ENCODE measurements at places on chromosomes 6 and 20. TPM values are rescaled to one million over a fixed set of nuclear protein-coding genes. Genes with fewer than 3 reads are reported as not detected.
A peak's percentile ranks its signal among the peaks of the same experiment; 100 is the strongest.

DNA sequence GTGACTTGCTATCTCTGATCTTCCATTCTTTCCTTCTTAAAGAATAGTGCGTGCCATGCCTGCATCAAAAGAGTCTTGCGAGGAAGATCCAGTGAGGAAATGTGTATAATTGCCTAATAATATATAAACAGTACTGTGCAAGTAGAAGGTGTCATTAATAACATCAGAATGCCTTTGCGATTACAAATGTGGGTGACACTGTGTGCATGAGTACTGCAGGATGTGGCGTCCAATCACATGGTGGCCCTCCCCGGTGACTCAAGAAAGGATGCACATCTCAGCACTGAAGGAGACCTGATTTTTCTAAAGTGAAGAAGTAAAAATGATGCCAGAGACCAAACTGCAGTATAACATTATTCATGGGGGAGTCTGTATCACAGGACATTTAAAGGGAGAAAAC lies 107.5 kb upstream of the EDN1 start:
- peak; percentile 62 for DNase-seq
- no peaks in the 10 kb centered on the region for H3K27me3 ChIP-seq
- no peak overlapping the region for H3K4me3 ChIP-seq
- H3K36me3 ChIP-seq, result no peaks in the 10 kb centered on the region

GRCh38 chr6:83514866-83515466 lies 2.6 kb downstream of the PRSS35 start:
- DNase-seq, result peak; percentile 51
- H3K4me3 ChIP-seq, result no peak overlapping the region
- no peaks in the 10 kb centered on the region for H3K4me1 ChIP-seq
- H3K27ac ChIP-seq, result no peak overlapping the region
- no peaks in the 10 kb centered on the region for H3K27me3 ChIP-seq
- H3K36me3 ChIP-seq, result no peaks in the 10 kb centered on the region

- H3K4me1 ChIP-seq, result no peaks in the 10 kb centered on the region
- no peak for DNase-seq
- no peak overlapping the region for H3K4me3 ChIP-seq
- H3K27me3 ChIP-seq, result no peaks in the 10 kb centered on the region
Observed at GRCh38 chr6:128240024-128240428, 280.4 kb downstream of the PTPRK start.

DNA sequence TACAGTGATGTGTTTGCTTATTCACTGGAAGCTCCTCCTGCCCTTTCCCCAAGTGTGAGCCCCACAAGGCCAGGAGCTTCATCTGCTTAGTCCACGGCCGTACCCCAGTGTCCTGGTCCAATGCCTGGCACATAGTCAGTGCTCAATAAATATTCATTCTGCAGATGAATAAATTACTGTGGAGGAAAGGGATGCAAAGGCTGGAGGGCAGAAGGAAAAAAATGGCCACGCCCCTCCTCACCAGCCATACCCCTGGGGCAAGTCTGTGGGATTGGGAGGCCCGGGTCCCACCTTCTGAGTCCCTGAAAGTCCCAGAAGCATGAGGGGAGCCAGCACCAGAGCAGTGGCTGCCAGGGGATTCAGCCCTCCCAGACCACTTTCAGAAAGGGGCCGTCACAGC lies 65.5 kb downstream of the GRM4 start:
- H3K4me3 ChIP-seq, result no peak overlapping the region
- H3K4me1 ChIP-seq, result no peaks in the 10 kb centered on the region
- no peak for DNase-seq

BPIFB2 gene
- not detected for polyA plus RNA-seq

DNA sequence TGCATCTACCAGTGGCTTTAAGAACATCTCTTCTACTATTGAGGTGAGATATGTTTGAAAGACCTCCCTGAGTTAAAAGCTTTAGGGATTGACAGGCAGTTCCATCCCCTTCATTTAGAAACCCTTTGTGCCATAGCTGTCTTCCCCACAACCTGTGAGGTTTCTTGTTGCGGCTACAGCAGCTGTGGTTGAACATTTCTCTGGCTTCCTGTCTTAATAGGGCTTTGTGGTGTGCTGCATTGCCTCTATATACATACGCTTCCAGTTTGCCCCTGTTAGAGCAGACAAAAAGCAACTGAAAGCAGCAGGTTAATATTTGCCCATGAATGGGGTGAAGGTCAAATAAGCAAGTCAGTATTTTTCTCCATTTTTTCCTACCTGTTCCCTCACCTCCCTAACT lies 210.2 kb downstream of the TMEM200A start:
- no peaks in the 10 kb centered on the region for H3K27me3 ChIP-seq
- H3K4me3 ChIP-seq, result no peak overlapping the region
- DNase-seq, result no peak
- no peak overlapping the region for H3K27ac ChIP-seq

DNA sequence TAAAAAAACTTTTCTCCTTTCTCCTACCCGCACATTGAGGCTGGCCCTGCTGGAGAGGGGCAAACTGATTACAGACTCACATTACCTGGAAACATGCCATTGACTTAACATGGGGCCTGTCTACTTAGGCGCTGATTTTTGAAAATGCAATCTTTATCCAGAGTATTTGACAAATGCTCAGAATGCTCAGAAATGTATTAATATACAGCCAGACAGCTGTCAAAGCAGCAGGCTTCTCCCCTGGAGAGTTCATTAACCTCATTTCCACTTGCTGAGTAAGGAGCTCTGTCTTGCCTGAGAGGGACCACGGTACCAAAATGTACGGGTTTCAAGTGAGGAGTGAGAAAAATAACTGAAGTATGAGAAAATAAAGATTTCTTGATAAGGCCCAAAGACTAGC lies 95.7 kb downstream of the PAX1 start:
- no peak overlapping the region for H3K27ac ChIP-seq
- no peak for DNase-seq
- no peaks in the 10 kb centered on the region for H3K36me3 ChIP-seq

ZNF831 gene
- not detected for polyA plus RNA-seq

- H3K4me3 ChIP-seq, result no peak overlapping the region
- peaks cover 31% of the 10 kb centered on the region for H3K36me3 ChIP-seq
- no peak for DNase-seq
- no peaks in the 10 kb centered on the region for H3K27me3 ChIP-seq
- H3K27ac ChIP-seq, result no peak overlapping the region
Observed at GRCh38 chr20:45329497-45330319, 18.5 kb downstream of the SDC4 start.

GRCh38 chr20:17611540-17612286 lies 41.8 kb downstream of the DSTN start:
- H3K36me3 ChIP-seq, result peaks cover 41% of the 10 kb centered on the region
- peaks cover 7% of the 10 kb centered on the region for H3K4me1 ChIP-seq
- DNase-seq, result peak; percentile 18
- H3K27ac ChIP-seq, result peak overlapping the region; percentile 63
- no peaks in the 10 kb centered on the region for H3K27me3 ChIP-seq
- H3K4me3 ChIP-seq, result no peak overlapping the region

XRN2 gene
- 99.6 TPM for polyA plus RNA-seq

FAM83C gene
- not detected for polyA plus RNA-seq

DNA sequence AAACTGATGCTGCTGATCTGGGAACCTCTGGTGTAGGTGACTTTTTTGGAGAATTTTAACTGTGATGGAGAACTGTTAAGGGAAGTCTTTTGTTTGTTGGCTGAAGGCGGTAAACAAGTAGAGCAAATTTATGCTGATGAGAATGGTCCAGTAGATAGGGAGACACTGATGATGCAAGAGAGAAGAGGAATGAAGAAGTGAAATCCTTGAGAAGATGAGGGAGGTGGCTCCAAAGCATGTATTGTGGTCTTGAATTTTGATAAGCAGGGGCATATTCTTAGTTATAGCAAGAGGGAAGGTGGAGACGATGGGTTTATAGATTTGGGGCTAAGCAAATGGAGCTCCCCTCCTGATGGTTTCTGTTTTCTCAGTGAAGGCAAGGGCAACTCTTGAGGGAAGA lies 22.0 kb downstream of the MAPK14 start:
- H3K4me1 ChIP-seq, result peaks cover 4% of the 10 kb centered on the region
- H3K27ac ChIP-seq, result no peak overlapping the region
- no peak overlapping the region for H3K4me3 ChIP-seq
- DNase-seq, result no peak
